ENCODE measurements at places on chromosomes 7 and 10.

- no peak for DNase-seq
Observed at GRCh38 chr10:22053048-22053447, 49.5 kb upstream of the DNAJC1 start.

DNA sequence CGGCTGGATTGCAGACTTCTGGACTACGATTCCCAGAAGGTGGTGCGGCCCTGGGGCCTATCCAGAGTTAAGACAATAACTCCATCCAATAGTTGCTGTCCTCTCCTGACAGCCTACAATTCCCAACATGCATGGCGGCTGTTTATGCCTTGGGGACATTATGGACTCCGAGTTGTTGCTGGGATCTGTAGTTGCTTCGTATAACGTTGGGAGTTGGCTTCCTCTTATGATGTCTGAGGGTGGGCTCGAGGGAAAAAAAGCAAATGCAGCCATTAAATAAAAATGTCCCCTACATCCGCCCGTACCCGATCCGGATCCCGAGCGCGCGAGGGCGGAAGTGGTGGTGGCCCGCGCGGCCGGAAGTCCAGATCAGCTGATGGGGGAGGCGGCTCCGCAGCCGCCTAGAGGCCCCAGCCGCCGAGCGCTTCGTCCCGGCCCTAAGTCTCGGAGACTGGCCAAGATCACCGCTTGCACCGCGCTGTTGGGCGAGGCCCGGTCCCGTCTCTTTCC lies at the start of gene ZSWIM8:
TSS of gene ZSWIM8 (plus strand) at position 396 of the 510 bp plus-strand sequence. CDS start 273 bp downstream, outside the sequence.
- DNase-seq = peak; percentile 93

DNA sequence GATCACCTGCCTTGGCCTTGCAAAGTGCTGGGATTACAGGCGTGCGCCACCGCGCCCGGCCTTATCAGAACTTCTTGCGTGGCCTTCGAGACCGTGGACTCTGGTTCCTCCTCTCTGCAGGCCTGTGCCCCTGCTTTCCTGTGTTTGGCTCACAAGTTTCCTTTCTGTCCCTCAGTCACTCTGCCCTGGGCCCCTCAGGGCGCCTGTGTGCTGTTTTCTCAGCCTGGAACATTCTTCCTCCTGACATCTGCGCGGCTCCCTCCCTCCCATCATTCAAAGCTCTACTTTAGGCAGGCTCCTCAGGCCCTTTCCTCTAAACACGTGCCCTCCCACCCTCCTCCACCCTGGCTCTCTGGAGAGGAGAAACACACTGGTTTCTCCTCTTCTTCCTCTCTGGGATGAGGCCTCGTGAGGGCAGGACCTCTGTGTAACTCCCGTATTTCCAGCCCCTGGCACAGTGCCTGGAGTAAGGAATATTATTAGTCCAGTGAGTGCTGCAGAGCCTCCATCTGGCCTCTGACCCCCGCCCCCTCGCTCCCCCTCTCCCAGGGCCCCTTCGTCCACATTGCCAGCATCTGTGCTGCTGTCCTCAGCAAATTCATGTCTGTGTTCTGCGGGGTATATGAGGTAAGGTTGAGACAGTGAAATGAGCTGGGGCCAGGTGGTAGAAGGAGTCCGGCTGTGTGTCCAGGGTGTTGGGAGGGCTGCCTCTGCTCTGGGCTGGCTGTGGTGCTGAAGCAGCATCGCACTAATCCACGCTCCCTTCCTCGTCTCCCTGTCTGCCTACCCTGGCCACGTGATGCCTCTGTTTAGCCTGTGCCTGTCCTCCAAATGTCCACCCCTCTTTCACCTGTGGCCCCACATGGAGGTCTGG lies 7.1 kb downstream of the CLCN1 start:
- DNase-seq = peak; percentile 49

DNA sequence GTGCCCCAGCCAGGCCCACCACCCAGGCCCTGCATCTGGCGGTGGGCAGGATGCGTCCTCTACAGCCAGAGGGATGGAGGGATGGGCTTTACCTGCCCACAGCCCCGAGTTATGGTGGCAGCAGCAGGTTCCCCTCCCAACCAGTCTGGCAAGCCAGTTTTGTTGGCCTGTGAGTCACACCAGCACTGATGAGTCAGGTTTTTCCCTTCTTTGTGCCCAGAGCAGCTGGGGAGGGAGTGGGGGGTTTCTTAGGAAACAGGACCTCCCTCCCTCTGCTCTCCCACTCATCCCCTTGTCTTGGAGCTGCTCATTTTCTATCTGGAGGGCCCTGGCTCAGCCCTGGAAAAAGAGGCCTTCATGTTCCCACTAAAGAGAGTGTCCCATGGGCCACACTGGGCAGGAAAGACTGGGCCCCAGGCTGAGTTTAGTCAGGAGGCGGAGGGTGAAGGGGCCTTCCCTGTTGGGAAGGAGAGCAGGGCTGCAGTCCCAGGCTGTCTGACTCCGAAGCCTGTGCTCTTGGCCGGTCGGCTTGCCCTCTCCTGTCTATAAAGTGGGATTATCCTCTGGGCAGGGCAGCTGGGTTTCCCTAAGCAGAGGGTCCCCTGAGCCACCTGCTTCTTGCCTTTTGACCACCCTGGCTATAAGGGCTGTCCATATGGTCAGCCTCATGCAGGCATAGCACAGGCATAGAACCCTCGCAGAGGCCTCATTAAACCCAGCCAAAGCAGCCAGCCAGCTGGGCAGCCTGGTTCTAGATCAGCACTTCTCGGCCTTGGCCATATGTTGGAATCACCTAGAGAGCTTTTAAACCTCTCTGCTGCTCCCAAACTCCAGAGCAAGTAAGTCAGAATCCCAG lies 30.2 kb upstream of the ANKRD2 start:
- DNase-seq = no peak

GRCh38 chr10:130766071-130766470 lies 545.5 kb downstream of the TCERG1L start:
- no peak for DNase-seq

- DNase-seq = no peak
Observed at GRCh38 chr7:157964016-157964415, 623.6 kb downstream of the PTPRN2 start.

DNA sequence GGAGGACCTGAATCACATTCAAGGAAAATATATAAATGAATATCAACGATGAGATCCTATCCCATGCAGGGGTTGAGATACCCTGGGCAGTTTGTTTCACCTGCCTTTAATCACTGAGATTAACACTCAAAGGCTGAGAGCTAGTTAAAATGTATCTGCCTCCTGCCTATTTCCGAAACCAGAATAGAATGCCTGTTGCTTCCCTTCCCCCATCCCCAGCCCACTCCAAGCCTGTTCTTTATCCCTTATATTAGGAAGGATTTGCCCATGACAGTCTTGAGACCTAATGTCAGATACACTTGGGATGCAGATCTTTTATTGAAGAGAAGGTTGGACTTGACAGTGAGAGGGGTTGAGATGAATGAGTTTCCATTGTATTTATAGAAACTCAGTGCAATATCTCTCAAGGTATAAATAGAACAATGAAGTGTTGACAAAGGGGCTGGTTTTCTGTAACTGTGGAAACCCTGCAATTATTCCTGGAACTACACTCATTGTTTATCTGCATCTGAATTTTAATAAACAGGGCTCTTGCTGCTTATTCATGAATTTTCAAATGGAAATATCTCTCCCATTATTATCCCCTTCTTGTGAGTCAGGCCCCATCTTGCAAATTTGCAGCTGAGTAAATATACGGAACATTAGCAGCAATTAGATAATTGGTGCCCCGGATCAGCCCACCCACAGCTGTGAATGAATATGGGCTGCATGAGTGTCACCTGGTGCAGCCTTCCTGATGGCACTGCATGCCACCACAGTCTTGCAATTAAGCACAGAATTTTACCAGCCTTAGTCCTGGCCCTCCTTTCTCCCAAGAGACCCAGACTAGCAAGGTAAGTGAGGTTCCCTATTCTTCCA lies 66.7 kb downstream of the SORCS3 start:
- no peak for DNase-seq

DNA sequence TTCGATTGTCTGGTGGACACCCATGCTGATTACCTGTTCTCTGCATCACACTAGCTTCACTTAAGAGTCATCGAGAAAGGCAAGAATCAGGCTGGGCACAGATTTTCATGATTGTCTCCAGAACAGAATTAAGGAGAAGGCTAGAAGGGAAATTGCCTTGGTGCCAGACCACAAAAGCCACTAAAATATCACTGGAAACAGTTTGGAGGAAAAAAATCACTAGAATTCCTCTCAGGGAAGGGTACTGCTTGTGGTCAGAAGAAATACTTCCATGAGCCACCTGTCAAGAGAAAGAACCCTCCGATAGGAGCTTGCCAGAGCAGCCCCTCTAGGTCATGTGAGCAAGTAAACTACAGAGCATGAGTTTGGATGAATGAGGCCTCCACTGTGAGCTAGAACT lies 269.3 kb upstream of the TEX47 start:
- no peak for DNase-seq

GRCh38 chr7:129468547-129468946 lies 33.8 kb upstream of the SMKR1 start:
- DNase-seq = no peak

- DNase-seq = no peak
Observed at GRCh38 chr10:75717126-75717916, 285.9 kb downstream of the LRMDA start.

- no peak for DNase-seq
Observed at GRCh38 chr7:131721660-131722059, 165.2 kb upstream of the PODXL start.

DNA sequence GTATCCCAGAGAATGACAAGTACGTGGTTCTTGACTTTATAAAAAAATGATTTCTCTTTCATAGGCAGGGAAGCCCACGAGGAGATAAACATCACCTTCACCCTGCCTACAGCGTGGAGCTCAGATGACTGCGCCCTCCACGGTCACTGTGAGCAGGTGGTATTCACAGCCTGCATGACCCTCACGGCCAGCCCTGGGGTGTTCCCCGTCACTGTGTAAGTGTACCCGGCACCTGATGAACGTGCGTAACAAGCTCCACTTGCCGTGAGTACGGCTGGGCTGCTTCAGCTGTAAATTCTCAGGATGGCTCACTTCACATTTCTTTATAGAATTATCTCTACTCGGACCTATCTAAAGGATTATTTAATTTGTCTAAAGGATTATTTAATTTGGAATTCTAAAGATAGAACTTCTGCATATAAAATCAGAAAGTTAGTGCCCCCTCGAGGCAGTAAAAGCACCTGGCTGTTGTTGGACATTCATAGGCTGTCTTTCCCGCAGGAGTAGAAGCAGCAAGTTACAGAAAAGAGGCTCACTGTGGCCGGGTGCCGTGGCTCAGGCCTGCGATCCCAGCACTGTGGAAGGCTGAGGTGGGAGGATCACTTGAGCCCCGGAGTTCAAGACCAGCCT lies 27.6 kb downstream of the TMEM248 start:
- DNase-seq = no peak

- DNase-seq = no peak
Observed at GRCh38 chr7:73973091-73973490, 54.9 kb upstream of the ELN start.

GRCh38 chr10:36669615-36670352 lies 455.6 kb upstream of the ANKRD30A start:
- no peak for DNase-seq

GRCh38 chr10:25068152-25069058 lies 52.0 kb downstream of the THNSL1 start:
- DNase-seq = no peak

GRCh38 chr10:16995867-16996529 lies 133.6 kb downstream of the CUBN start:
- DNase-seq = no peak

GRCh38 chr7:74418538-74418937 lies 35.2 kb upstream of the GTF2IRD1 start:
- DNase-seq = no peak

DNA sequence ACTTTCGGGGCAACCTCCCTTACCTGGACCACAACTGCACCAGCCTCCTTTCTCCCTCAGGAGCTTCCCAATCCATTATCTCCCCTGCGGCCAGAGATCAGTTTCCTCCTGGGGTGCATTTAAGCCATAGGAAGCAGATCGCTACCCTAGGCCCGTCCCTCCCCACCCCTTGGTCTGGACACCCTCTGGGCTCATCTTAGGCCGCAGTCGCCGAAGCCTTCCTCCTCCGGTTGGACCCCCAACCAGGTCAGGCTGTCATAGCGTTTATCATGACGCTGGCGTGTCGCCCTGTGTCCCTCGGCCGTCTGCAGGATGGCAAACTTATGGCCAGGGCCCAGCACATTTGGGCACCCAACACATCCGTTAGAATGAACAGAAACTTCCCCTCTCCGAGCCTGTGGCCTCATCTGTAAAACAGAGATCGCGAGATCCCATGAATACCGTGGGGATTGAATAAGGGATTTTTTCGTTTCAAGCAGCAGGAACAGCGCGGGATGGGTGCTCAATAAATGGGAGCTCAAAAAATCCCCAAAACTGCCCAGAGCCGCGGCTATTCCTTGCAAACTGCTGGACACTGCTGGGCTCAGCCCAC lies 669 bp upstream of the AP5Z1 start:
- peak; percentile 23 for DNase-seq

DNA sequence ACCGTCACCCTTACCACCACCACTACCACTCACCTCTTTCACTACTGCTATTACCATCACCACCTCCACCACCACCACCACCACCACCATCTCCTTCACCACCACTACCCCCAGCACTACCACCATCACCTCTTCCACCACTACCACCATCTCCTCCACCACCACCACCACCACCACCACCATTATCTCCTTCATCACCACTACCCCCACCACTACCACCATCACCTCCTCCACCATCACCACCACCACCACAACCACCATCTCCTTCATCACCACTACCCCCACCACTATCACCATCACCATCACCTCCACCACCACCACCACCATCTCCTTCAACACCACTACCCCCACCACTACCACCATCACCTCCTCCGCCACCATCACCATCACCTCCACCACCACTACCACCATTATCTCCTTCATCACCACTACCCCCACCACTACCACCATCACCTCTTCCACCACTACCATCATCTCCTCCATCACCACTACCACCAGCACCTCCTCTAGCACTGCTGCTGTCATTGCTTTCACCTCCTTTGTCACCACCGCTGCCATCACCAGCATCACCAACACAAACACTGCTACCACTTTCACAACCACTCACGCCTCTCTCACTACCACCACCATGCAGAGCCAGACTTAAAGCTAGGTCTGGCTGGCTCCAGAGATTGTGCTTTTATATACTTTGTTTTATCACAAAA lies 109.3 kb downstream of the ICA1 start:
- DNase-seq = no peak

DNA sequence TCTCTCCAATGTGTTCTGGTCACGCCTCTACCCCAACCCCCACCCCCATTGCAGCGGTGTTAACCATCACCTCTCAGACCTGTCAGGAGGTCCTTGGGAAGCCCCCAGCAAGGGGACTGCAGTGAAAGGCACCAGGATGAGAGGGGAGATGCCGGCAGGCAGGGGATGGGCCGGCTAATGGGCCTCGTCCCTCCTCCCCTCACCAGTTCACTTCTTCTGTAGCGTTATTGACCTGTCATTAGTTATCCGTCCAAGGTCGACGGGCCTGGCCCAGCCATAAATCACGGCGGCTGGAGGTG lies 18.8 kb downstream of the POLL start:
- DNase-seq = no peak

GRCh38 chr7:6480323-6480660 lies 32.5 kb upstream of the DAGLB start:
- no peak for DNase-seq
